ENCODE measurements at places on chromosomes 13 and 19.

- no peak for DNase-seq
Observed at GRCh38 chr13:76647550-76647949, 238.7 kb downstream of the KCTD12 start.

DNA sequence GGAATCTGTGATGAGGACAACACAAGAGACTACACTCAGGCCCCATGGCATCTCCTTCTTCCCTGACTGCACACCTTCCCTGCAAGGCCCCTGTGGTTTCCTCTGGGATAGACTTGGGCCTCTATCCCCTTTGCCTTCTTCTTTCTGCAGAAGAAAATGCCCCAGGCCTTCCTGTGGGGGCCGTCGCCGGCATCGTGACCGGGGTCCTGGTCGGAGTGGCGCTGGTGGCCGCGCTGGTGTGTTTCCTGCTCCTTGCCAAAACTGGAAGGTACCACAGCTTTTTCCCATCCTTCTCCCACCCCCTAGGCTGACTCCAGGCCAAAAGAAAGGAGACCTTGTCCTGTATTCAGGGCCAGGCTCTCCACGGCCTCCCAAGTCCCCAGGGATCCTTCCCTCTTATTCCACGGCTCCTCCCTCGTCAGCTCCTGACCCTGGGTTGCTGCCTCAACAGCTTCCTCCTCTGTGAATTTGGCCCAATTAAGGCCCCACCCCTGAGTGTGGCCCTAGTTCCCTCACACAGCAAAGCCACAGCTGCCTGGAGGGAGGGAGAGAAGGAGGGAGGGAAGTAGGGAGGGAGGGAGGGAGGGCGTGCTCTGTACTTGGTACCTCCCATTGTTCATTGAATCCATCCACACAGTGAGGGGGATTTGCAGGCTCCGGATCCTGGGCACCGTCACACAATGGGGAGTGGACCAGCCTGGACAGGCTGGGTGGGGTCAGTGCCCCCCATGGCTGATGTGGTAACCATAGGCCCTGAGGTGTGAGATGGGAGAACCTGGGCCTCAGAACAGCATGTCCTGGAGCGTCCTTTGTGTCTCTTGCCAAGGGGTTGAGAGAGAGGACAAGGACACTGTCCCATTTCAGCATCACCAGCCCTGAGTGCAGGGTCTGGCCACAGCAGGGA lies 12.5 kb downstream of the CEACAM3 start:
- no peak for DNase-seq

GRCh38 chr13:22561581-22561980 lies 619.2 kb upstream of the SGCG start:
- DNase-seq = no peak

DNA sequence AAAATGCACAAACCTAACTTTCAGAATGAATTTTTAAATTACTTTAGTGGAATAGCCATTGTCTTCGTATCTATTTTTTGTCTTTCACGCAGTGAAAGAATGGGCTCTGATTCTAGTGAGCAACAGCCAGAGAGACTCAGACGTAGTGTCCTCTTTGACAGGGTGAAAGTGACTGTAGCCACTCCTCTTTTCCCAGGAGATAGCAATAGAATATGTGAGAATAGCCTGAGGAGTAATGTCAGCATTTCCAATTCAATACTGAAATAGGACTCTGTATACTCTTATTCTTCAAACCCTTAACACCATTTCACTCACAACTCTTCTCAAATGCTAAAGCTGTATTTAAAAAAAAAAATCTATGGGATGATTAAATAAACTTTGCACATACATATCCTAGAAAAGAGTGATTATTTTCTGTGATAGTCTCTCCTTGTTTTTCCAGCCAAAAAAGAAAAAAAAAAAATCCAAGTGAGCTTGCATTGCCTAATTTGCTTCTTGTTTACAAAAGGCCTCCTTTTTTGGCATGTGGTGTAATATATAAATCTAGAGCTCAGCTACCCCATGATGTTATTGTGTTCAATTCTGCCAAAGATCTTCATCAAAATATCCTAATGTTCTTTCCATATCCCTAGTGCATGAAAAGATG lies 626.1 kb upstream of the SLITRK6 start:
- no peak for DNase-seq

GRCh38 chr19:54677217-54677616 lies 14.4 kb downstream of the LILRB4 start:
- DNase-seq = no peak

DNA sequence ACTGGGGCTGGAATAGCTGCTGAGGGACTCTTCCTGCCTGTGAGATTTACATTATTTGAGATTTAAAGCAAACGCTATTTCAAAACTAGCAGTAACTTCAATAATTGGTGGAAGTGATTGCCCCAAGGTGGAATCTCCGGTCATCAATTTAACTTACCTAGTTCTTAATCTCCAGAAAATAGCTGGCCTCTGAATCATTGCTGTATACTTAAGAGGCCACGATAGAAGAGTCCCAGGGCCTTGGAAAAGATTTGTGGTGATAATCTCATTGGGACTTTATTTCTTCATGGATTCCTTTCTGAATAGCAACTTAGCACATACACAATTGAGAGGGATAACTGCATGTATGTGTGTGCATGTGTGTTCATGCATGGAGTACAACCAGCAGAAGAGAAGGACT lies 120.2 kb downstream of the DNAJC15 start:
- no peak for DNase-seq

All from left renal cortex interstitium (tissue), 4 donors.